Stimulated activated CD4-positive, alpha-beta T cell treated with anti-CD3 and anti-CD28 coated beads, Interleukin-4, amount 100 ng/mL, for 48 hours (primary cell): ENCODE measurements at places on chromosomes 4 and X.

- DNase-seq = no peak
Measured at GRCh38 chrX:151370906-151371305, 26.1 kb upstream of the VMA21 start.

DNA sequence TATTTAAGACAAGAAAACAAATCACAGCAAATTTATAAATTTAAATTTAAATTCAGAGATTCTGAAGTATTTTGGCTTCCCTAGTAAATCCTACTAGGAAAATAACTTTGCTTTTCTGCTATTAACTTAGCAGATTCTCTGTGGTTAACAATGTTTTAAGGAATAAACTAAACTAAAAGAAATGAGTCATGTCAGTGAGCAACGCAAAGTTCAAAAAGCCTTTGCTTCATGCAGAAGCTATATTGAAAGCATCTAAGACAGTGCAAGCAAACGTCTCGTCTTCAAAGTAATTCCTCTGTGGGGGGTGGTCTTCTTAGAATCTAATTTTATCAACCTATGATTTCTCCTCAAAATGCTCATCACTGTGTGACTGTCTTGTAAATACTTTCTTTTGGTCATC lies 30.1 kb downstream of the GABRB1 start:
- no peak for DNase-seq

DNA sequence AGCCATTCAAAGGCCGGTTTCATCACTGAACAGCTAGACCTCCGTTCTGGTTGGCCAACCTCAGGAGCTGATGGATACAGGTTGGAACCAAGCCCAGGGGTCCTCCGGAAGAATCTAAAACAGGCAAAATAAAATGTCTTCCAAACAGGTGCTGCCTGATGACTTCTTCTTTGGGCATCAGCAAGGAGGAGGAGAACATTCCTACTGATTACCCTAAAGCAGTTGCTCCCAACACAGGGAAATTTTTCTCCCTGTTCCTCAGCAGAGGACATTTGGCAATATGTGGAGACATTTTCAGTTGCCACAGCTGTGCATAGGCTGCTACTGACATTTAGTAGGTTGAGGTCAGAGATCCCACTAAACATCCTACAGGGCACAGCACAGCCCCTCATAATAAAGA lies 319.3 kb upstream of the PPARGC1A start:
- DNase-seq = no peak

GRCh38 chr4:158870626-158871334 lies 102.0 kb downstream of the FNIP2 start:
- no peak for DNase-seq

DNA sequence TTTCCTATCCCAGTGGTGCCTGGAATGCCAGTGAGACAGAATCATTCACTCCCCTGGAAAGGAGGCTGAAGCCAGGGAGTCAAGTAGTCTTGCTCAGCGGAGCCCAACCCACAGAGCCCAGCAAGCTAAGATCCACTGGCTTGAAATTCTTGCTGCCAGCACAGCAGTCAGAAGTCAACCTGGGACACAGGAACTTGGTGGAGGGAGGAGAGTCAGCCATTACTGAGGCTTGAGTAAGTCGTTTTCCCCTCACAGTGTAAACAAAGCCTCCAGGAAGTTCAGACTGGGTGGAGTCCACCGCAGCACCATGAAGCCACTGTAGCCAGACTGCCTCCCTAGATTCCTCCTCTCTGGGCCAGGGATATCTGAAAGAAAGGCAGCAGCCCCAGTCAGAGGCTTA lies 283.2 kb upstream of the CPEB2 start:
- no peak for DNase-seq

- no peak for DNase-seq
Measured at GRCh38 chr4:88448889-88449288, 8.0 kb upstream of the HERC5 start.
